Smooth muscle cell of the brain vasculature (primary cell): ENCODE measurements at places on chromosomes 2 and 18.

- DNase-seq, result no peak
These were observed 151.0 kb upstream of the DNMT3A start for GRCh38 chr2:25492726-25493125.

- DNase-seq, result no peak
These were observed 10.4 kb downstream of the CHST10 start for GRCh38 chr2:100407073-100407472.

DNA sequence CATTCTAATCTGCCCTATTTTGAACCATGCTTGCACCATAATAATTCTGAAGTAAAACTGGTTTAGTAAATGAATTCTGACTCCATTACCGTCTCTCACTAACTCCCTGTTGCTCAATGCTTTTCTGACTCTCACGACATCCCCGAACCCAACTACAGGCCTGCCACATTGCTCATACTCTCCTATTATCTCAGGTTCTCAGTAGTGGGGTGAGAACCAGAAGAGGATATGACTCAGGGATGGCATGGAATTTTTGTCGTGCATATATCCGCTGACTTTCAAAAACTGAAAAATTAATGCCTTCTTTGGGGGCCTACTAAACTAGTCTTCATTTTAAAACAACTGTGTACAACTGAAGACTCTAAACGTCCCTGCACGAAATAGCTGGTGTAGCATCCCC, 34.3 kb downstream of the NETO1 start:
- DNase-seq, result no peak

DNA sequence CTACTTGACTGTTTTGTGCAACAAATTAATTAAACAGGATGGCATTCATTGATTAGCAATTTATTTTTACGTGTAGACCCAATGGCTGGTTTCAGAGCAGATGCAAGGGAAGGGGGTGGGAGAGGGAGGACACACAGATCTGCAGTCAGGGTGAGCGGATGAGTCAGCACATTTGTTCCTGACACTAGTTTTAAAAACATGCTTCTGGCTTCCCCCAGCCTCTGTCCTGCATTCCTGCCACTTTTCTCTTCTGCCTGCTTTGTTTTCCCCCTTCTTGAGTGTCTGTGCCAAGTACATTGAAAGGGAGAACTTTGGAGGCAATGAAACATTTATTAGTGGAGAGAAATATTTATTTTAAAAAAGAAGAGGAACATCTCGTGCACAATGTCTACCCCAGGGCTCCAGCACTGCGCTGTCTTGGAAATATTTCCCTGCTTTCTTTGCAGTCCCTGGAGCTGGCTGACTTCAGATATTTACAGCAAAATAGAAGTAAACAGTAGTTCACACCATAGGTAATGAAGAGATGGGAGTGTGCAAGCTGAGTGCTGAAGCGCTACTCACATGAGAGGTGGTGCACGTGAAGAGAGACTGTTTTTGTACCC, 52.2 kb downstream of the NRP2 start:
- no peak for DNase-seq

DNA sequence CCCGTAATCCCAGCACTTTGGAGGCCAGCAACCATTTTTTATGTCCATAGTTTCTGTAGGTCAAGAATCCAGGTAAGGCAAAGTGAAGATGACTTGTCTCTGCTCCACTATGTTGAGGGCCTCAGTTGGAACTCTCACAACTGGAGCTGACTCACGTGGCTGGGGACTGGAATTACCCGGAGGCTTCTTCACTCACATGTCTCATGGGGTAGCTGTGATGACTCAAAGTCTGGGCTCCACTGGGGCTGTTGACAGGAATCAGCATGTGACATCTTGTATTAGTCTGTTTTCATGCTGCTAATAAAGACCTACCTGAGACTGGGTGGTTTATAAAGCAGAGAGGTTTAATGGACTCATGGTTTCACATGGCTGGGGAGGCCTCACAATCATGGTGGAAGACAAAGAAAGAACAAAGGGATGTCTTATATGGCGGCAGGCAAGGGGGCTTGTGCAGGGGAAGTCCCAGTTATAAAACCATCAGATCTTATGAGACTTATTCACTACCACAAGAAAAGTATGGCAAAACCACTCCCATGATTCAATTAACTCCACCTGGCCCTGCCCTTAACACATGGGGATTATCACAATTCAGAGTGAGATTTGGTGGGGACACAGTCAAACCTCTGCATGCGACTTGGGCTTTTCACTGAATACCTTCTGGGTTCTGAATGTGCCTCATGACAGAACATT, 7.8 kb upstream of the PPP1R1C start:
- no peak for DNase-seq

GRCh38 chr2:48471048-48471474, 58.9 kb upstream of the STON1 start:
- DNase-seq, result peak; percentile 57

DNA sequence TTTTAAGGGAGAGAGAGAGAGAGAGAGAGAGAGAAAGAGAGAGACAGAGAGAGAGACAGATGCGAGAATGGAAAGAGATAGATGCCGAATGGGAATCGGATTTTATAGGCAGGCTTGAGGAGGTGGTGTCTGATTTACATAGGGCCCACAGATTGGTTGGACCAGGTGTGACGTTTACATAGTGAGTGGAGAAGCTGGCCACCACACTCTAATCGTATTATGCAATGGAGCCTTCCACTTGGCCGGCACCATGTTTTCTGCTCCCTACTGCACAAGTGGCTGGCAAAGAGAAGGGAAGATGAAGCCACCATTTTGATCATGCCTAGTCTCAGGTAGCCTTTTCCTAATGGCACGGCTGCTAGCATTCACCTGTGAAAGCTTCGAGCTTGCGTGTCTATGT, 33.9 kb downstream of the CD8B2 start:
- DNase-seq, result no peak

- DNase-seq, result no peak
These were observed 134.0 kb upstream of the HDAC4 start for GRCh38 chr2:239534581-239535412.

GRCh38 chr2:105969552-105969951, 224.5 kb downstream of the UXS1 start:
- no peak for DNase-seq

DNA sequence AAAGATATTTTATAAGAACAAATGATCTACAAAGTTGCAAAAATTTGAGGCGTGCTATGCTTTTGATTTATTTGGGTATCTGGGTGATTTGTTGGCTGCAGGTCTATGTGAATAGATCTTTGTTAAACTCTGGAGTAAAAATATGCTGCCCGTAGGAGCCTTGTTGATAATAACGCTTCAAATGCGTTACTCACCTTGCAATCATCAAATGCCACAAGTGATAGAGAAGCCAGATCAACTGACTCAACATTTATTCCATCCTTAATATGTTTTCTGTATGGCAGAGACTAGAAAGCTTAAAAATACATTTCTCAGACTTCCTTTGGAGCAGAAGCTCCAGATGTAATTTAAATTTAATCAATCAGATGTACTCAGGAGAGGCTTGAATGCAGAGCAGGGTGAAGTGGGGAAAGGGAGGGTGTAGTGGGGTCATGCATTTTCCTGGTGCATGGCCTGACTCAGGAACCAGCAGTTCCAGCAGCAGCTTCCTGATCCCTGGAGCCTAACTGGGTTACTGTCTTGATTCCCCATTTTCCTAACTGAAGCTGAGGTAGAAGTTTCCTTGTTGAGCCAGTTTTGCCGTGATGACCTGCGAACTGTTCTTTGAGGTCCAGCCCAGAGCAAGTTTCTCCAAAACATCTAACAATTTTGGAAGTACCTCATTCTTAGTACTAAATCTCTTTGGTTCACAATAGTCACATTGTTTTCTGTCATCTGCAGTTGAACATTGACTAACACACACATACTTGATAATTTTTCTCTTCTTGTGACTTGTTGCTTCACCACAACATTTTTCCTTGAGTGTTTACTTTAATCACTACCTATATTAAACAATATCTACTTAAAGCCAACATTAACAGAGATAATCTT, 284.7 kb upstream of the CWC22 start:
- no peak for DNase-seq

DNA sequence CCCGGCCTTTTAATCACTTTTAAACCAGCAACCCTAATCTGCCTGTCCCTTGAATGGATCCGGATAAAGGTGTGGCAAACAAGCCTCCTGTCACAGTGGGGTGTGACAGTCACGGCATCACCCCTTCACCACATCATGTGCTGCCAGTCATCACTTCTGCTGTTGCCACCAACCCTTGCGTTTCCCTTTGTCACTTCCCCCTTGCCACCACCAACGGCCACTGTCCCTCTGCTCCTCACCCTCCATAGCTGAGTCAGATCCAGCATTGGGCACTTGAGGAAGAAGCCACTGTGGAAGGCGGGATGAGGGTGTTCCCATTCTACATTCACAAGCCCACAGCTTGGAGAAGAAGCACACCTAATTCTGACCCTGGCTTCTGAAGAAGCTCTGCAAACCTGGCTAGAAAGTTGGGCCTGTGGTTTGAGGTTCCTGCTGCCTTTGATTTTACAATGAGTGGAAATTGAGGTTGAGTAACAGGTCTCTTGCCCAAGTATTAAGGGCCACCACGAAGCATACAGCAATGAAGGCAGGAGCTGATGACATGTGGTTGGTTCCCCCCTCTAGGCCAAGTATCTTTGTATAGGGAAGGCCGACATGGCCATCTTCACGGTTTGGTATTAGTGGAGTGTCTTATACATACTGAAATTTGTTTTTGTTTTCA, 22.9 kb upstream of the DARS1 start:
- DNase-seq, result no peak

DNA sequence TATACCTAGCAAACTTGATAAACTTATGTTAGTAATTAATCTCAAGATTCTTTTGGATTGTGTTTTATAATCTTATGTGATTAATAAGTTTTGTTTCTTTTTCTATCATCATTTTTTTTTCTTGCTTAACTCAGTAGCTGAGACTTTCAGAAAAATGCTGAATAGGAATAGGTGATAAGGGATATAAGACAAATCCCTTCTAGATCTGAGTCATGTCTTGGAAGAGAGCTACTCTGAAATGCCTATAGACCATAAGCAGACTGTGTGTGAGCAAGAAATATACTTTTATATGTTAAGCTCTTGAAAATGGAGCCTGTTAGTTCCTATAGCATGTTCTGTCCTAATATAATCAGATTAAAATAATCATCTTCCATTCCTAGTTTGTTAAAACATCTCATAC, 29.6 kb downstream of the CYBRD1 start:
- no peak for DNase-seq
